Activated T-cell treated with anti-CD3 and anti-CD28 coated beads, Interleukin-2, amount 50 U/mL, for 72 hours (primary cell): ENCODE measurements at places on chromosomes 11 and 22. TPM values are rescaled to one million over a fixed set of nuclear protein-coding genes. Genes with fewer than 3 reads are reported as not detected.

DNA sequence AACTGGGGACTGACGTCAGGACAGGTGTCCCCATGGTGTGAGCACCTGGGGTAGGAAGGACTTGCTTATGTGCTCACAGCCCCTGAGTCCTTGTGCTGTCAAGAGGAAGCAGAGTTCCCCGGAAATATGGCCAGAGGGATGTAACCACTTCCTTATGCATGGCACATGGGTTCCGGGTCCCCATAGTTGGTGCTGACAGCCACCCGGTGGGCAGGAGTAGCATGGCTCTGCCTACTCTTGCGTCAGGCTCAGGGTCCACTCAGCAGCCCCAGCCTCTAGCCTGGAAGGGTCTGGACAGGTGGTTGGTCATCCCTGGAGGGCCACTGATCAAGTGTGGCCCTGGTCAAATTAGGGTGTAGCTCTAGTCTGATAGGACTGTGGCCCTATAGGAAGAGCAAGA, 42.8 kb upstream of the CCND1 start:
- H3K27ac ChIP-seq: no peak overlapping the region
- peaks cover 6% of the 10 kb centered on the region for H3K27me3 ChIP-seq
- no peak overlapping the region for H3K4me3 ChIP-seq
- H3K36me3 ChIP-seq: no peaks in the 10 kb centered on the region
- no peaks in the 10 kb centered on the region for H3K4me1 ChIP-seq

DNA sequence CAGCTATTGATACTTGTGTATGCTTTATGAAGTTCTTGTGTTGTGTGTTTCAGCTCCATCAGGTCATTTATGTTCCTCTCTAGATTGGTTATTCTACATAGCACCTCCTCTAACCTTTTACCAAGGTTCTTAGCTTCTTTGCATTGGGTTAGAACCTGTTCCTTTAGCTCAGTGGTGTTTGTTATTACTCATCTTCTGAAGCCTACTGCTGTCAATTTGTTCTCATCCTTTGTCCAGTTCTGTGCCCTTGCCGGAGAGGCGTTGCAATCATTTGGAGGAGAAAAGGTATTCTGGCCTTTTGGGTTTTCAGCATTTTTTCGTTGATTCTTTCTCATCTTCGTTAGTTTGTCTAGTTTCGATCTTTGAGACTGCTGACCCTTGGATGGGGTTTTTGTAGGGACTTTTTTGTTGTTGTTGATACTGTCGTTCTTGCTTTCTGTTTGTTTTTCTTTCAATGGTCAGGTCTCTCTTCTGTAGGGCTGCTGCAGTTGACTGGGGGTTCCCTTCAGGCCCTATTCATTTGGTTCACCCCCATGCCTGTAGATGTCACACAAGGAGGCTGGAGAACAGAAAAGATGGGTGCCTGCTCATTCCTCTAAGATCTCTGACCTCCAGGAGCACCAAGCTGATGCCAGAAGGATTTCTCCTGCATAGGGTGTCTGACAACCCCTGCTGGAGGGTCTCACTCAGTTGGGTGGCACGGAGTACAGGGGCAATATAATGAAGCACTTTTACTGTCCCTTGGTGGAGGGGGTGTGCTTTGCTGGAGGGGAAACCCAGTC, 35.9 kb upstream of the MUC15 start:
- H3K27ac ChIP-seq: no peak overlapping the region
- DNase-seq: no peak
- no peaks in the 10 kb centered on the region for H3K27me3 ChIP-seq
- H3K4me1 ChIP-seq: no peaks in the 10 kb centered on the region
- H3K36me3 ChIP-seq: no peaks in the 10 kb centered on the region

DNA sequence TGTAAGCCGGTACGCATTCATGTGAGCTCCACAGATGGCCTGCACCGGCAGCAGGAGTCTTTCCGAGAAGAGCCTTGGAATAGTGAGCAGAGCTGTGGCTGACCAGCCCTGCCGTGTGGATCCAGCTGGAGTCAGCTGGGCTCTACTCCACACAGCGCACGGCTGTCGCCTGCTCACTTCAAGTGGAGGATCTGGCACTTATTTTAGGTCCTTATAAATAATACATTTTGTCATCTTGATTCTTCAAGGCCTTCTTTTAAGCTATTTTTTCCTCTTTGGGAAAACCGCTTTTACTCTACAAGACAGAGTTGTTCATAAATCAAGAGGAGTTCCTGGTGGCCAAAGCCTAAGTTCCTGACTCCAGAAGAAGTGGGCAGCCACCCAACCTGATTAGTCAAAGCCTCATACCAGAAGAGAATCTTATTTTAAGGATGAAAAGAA, 93.8 kb downstream of the KCNC1 start:
- no peaks in the 10 kb centered on the region for H3K27me3 ChIP-seq
- no peak overlapping the region for H3K27ac ChIP-seq

GRCh38 chr22:49820984-49821383, 6.7 kb downstream of the BRD1 start:
- peaks cover 67% of the 10 kb centered on the region for H3K4me1 ChIP-seq
- H3K4me3 ChIP-seq: no peak overlapping the region
- no peak overlapping the region for H3K27ac ChIP-seq

DNA sequence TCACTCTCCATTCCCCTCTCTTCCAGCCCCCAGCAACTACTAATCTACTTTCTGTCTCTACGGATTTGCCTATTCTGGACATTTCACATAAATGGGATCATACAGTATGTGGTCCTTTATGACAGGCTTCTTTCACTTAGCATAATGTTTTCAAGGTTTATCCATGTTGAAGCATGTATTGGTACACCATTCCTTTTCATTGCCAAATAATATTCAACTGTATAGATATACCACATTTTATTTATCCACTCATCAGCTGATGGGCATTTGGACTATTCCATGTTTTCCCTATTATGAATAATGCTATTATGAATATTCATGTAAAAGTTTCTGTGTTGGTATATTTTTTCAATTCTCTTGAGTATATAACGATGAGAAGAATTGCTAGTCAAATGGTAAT, 54.5 kb downstream of the MRTFA start:
- H3K36me3 ChIP-seq: peaks cover 7% of the 10 kb centered on the region
- no peaks in the 10 kb centered on the region for H3K27me3 ChIP-seq
- H3K27ac ChIP-seq: no peak overlapping the region
- no peak overlapping the region for H3K4me3 ChIP-seq
- no peak for DNase-seq
- H3K4me1 ChIP-seq: peaks cover 50% of the 10 kb centered on the region

DNA sequence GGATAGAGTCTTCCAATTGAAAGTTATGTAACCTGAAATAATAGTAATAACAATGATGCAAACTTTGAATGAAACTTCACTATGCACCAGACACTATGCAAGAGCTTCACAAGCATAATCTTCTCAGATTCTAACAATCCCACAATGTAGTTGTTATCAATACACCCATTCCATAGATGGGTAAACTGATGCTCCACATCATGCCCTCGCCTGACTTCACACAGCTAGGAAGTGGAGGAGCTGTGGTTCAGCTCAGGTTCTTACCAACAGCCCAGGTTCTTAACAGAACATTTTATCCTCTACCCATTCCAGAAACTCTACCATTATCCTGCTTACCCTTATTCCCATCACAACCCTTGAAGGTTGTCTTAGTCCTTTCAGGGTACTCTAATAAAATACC, 50.4 kb upstream of the HMGXB4 start:
- no peaks in the 10 kb centered on the region for H3K36me3 ChIP-seq
- H3K4me1 ChIP-seq: no peaks in the 10 kb centered on the region
- no peak overlapping the region for H3K27ac ChIP-seq

DNA sequence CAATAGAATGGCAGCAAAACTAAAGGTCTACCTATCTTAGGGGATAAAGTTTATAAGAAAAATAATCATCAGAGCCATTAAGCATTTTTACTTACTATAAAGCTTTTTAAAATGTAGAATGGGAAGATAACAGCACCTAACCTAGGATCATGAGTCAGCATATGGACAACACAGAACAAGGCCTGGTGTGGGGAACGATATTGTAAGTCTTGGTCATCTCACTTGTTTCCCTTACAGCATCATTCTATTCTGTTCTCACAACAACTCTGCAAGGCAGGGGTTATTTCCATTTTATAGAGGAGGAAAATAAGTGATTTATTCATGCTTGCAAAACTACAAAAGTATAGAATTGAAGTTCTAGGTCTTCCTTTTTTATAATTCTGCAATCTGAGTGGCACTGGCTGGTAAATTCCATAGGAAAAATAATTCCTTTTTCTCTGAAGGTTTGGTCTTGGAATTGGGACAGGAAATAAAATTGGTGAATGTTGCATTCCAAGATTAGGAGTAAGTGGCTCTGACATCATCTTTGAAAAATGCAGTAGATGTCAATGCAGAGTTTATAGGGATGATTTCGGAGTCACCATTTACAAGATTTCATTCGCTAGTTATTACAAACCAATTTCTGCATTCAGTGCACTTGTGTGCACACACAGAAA, 423.0 kb downstream of the DYNC2H1 start:
- no peak overlapping the region for H3K27ac ChIP-seq
- H3K4me1 ChIP-seq: no peaks in the 10 kb centered on the region
- DNase-seq: no peak

DNA sequence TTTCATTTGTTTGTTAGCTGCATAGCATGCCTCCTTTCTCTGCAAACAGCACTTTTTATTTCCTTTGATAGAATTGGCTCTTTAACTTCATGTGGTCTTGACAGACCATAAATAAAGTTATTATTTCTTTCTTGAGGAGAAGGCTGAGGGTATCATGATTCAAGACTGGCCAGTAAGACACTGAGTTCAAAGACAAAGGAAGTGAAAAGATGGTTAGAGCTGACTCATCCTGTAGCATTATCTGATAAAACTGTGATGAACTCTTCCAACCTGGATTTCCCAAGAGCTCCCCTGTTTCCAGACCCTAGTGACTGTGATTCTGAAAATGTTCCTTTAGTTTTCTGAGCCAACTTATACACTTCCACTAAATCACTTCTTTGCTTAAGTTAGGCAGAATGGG, 179.3 kb upstream of the FAT3 start:
- H3K36me3 ChIP-seq: no peaks in the 10 kb centered on the region
- H3K27me3 ChIP-seq: no peaks in the 10 kb centered on the region
- no peak overlapping the region for H3K4me3 ChIP-seq
- H3K27ac ChIP-seq: no peak overlapping the region

DNA sequence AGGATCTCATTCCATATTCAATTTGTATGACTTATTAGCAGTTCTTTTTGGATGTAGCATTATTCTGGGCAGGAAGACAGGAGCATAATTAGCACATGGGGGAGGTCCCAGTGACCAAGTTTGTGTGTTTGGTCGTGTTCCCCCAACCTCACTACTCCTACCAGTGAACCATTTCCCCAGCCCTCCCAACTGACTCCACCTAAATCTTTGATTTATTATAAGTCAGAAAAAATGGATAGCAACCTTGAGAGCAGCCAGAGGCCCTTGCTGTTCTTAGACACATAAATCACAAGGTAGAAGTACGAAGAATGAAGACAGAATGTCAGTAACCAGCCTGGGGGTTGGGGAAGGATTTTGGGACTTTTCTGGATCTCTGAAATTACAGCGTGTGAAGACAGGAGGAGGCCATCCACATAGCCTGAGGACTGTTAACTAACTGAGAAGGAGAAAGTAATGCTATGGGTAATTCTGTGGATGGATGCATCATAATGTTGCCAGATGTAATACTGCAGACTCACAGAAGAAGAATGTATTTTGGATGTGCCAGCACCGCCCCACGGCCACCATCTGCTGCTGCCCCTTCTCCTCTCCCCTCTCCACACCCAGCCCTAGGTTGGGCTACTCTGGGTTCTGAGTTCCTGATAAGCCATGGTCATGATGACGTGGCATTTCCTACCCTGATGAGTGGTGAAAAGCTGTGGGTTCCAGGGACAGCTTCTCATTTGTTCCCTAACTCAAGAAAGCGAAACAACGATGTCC, 124.3 kb upstream of the TTC12 start:
- H3K4me1 ChIP-seq: no peaks in the 10 kb centered on the region
- no peak overlapping the region for H3K4me3 ChIP-seq
- DNase-seq: no peak
- no peaks in the 10 kb centered on the region for H3K36me3 ChIP-seq

DNA sequence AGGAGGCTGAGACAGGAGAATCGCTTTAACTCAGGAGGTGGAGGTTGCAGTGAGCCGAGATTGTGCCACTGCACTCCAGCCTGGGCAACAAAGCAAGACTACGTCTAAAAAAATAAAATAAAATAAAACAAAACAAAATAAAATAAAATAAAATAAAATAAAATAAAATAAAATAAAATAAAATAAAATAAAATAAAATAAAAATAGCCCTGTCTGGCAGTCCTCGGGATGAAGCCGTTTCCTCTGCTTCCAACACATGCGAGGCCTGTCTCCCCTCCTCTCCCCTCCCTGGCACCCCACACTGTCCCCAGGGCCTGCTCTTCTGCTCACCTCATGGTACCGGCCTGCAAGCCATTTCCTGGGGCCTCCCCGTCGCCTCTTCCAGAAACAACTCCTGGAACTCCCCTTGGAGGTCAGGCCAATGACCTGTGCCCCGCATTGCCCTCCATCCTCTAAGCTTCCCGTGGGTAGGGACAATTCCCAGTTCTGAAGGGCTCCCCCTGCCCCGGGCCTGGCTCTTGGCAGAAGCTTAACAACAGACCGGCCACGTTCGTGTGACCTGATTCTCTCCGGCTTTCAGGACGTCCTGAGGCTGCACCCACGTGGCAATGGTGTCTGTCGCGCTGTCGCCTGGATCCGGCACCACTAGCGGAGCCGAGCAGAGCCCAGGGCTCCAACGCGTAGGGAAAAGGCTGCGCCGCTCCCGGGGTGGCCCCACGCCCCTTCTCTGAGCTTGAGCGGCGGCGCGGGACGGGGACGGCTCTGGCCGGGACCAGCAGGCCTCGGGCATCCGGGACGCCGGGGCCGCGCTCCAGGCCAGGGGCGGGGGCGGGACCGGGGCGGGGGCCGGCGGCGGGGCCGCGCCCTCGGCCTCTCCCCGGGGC, 456 bp upstream of the PARVB start:
- peak overlapping the region; percentile 86 for H3K4me3 ChIP-seq
- H3K27me3 ChIP-seq: no peaks in the 10 kb centered on the region
- DNase-seq: peak; percentile 48
- H3K4me1 ChIP-seq: peaks cover 34% of the 10 kb centered on the region

Gene USH1C
- total RNA-seq: not detected

Gene PRR33
- total RNA-seq: not detected

Gene CSNK1E
- total RNA-seq: 106 TPM

Gene MICALL1
- 21.6 TPM for total RNA-seq

Gene KDM4E
- total RNA-seq: not detected

Gene DGCR6
- 2.5 TPM for total RNA-seq

Gene CALCB
- 11.9 TPM for total RNA-seq

Gene DLG2
- 4.1 TPM for total RNA-seq

Gene ANKK1
- total RNA-seq: 0.79 TPM

Gene FJX1
- 0.46 TPM for total RNA-seq
